ENCODE measurements at places on chromosomes 7 and 10.

GRCh38 chr10:118045837-118046394 is 825 bp downstream of the RAB11FIP2 start:
- peak; percentile 55 for DNase-seq

DNA sequence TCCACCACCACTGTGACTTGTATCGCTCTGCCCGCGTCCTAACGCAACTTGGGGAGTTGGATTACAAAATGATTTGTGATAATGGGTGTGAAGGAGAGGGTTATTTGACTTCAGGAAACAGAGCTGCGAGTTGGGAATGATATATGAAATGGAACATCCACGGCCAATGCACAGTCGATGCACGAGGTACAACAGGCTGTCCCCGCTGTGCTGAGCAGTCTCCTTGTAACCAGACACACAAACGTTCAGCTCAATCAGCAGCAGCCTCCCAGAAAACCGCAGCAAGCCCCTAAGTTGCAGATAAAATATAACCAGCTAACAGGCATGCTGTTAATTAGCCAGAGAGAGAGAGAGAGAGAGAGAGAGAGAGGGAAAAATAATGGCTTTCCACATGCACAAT is 332.7 kb upstream of the MGMT start:
- DNase-seq, result no peak

DNA sequence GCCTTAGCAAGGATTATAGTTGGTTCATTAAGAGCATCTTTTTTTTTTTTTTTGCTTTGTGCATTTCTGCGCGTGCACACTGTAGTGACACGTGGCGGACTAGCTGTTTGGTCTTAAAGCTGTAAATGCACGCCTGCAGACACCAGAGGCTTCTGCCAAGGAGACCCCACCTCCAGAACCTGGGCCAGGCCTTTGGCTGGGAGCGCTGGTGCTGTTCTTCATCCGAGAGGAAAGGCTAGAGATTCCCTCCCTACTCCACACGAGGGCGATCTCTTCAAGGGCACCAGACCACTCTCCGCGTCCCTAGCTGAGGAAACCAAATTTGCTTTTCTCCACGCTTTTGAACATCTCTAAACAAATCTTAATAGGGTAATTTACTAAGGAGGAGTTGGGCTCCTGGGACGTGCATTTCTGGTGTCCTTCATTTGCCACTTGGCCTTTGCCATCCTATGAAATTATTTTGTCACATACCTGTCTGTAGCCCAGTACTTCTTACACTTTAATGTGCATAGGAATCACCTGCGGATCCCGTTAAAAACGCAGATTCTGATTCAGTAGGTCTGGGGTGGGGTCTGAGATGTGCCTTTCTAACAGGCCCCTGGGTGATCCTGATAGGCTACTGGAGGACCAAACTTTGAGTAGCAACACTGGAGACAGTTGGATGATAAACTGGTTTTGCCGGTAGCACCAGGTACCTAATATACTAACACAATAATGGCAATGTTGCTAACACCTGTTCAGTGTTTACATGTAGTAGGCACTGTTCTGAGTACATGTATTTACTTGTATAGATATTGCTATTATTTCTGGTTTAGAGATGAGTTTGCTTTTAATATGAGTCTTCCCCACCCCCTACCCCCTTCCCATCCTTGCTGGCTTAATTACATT is 1.3 kb upstream of the SLC26A5 start:
- DNase-seq, result peak; percentile 94

- DNase-seq, result no peak
These were observed 11.1 kb downstream of the SFXN3 start for GRCh38 chr10:101042118-101042517.

DNA sequence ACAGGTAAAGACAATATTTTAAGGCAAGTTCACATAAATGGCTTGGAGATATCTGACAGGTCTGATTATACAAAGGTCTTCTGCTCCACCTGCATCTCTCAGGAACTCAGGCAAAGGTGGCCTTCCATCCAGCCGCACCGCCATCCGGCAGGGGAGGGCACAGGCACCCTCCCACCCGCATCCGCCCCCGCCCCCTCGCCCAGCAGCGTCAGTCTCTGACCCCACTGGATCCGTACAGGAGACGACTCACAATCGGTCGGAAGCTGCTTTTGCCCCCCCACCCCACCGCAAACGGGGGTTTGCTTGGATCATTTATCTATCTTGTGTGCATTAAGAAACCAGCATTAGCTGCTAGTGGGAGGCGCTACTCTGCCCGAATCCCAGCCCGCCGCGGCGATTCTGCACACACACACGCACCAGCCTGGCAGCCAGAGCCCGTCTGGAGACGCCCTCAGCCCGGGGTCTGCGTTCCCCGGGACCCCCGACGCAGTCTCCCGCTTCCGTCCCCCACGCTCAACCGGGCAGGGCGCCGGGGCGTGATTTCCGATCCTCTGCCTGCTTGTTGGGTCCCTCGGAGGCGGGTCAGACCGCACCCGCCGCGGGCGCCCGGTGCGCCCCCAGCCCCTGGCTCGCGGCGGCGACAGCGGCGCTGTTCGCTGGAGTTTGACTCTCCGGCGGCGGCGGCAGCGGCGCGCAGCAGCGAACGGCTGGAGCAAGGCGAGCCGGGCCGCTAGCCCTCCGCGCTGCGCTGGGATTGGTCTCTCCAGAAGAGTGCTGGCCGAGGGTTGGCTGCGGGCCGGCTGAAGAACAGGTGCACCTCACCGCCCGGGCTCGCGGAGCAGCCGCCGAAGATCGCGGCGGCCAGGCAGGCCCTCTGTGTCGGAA is 820 bp upstream of the NRG3 start:
- peak; percentile 93 for DNase-seq
